ENCODE measurements at places on chromosomes 12 and 14.
A peak's percentile ranks its signal among the peaks of the same experiment; 100 is the strongest.

GRCh38 chr12:90237841-90238240, 529.2 kb upstream of the ATP2B1 start:
- no peak for DNase-seq

GRCh38 chr14:72812292-72812851, 81.5 kb downstream of the DPF3 start:
- DNase-seq = peak; percentile 27

DNA sequence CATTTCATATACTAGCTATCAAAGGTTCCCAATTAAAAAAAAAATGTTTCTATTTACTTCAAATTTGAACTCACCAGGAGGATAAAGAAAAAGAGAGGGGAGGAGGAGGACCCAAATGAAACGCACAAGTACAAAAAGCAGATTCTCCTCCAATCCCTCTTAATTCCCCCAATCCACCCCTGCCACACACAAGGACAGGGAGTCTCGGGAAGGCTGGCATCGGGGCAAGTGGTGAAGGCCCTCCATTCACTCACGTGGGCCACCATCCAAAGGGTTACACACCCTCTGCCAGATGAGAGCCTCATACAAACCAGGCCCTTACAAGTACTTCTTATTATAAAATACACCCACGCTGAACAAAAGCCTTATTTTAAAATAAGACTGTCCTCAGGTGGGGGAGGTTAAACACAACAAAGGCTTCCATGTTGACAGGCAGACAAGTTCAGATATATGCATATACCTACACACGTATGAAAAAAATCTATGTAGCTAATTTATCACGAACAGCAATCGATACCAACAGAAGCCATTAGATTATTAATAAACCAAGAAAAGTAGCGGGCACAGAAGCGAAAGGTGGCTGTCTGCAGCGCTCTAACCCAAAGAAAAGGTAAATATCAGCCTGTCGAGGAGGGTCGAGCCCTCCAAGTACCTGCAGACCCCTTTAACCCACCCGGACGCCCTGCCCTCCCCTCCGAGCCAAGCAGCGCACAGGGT, 1.5 kb downstream of the ATP2B1 start:
- no peak for DNase-seq

DNA sequence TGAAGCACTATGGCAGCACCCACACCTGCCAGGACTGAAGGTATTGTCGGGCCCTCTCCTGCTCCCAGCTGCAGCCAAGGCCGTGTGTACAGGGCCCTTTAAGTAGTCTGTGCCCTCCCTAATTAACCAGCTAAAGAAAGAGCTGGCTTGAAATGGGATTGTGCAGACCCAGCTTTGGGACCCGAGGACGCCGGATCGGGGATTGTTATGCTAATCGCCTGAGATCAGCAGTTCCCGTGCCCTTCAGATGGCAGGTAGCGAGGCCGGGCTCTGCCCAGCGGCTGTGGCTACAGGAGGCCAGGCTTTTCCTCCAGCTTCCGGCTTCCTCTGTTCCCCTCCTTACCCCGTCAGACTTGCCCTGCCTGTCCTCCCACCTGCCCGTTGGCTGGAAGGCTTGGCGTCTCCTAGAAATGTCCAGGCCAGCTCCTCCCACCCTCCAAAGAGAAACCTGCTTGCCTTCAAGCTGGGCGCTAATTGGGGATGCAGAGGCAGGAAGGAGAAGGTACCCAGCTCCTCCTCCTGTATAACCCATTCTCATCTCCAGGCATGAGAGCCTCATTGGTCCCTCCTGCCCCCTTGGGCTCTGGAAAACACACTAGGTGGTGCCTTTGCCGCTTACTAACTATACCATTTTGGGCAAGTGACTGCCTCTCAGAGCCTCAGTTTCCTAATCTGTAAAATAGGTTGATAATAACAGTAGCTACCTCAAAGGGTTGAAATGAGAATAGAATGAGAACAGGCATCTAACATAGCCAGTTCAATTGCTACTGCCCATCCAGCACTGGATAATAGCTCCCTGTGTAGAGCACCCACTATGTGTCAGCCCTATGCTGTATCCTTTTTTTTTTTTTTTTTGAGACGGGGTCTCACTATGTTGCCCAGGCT, 25.8 kb upstream of the MSI1 start:
- DNase-seq = peak; percentile 93

DNA sequence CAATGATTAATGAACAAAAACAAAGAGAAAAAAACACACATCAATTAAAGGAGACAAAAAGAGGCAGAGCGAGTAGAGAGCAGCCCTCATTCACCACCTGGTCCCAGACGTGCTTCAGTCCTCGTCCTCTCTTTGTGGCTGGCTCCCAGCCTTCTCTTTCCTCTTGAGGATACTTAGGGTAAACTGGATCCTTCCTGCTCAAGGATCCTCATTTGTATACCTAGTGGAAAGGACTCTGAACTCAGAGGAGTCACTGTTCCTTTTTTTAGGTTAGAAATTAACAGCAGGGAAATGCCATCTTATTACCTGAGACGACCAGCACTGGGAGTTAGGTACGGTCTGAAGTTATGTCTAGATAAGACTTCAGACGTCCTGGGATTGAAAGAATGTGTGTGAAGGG, 9.7 kb downstream of the MLEC start:
- DNase-seq = no peak

- no peak for DNase-seq
These were observed 4.6 kb upstream of the A2ML1 start for GRCh38 chr12:8817856-8818255.

GRCh38 chr14:63459738-63460137, 83.4 kb downstream of the PPP2R5E start:
- no peak for DNase-seq

GRCh38 chr12:78096909-78097597, 266.4 kb downstream of the NAV3 start:
- DNase-seq = no peak

- DNase-seq = no peak
These were observed 6.1 kb upstream of the NECAP1 start for GRCh38 chr12:8075935-8076334.

DNA sequence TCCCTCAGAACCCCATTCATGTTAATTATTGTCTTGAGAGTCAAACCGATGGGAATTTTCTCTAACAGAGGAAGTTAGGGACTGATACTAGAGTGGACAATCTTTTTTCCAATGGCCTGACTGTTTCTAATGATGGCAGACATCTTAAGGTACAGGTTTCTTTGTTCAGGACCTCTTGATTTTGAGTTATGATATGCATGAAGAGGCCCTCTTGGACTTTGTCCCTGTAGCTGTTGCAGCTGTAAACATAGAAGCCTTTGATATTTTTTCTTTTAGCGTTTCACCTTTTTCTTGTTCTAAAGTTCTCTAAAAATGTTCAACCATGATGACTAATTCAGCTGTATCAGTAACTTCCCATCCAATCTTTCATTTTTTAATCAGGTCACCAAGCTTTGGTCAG, 53.0 kb downstream of the LGR5 start:
- DNase-seq = no peak

DNA sequence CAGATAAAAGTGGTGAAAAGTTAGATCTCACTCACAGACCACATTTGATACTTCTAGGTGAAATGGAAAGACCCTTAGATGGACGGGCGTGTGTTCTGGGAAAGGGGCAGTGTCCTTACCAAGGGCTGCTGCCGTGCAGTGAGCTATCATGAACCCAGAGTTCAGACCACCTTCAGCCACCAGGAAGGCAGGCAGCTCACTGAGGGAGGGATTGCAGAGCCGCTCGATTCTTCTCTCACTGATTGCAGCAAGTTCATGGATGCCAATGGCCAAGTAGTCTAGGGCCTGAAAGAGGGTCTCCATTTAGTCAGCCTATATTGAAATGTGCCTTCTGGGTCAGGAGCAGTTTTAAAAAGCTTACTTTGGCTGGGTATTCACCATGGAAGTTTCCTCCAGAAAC, 15.7 kb downstream of the HAL start:
- DNase-seq = no peak

DNA sequence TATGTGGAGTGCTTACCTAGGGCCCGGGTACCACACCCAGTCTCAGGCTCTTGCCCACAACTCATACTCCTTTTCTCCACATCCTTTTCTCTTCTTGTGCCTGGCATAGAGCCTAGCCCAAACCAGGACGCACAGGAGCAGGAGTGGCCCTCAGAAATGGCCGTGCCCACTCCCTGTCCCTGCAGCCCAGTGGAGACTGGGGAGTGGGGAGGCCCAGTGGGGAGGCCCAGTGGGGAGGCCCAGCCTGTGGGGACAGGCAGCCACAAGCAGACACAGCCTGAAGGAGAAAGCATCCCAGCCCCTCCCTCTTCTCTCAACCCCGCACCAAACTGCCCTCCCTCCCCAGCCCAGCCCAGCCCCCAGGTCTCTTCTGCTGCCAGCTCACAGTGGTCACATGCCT, 196.8 kb downstream of the KIF26A start:
- DNase-seq = no peak

- no peak for DNase-seq
These were observed 46.8 kb upstream of the OR5AU1 start for GRCh38 chr14:21202463-21203358.

DNA sequence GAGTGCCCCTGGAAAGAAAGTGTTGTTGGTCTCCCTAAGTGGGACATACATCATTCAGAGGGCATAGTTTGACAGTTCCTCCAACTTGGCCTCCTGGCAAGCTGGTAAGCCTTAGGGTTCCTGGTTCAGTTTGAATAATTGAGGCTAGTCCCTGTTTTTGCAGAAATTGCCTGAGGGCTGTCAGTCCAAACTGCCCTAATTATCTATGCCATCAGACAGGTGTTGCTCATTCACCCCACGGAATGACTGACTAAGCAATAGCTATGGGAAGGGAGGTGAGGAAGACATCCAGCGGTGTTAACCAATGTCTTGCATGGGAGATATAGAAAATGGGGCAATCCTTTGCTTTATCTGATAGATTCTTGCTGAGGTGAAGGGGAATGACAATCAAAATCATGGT, 37.6 kb downstream of the SPTSSA start:
- DNase-seq = no peak

DNA sequence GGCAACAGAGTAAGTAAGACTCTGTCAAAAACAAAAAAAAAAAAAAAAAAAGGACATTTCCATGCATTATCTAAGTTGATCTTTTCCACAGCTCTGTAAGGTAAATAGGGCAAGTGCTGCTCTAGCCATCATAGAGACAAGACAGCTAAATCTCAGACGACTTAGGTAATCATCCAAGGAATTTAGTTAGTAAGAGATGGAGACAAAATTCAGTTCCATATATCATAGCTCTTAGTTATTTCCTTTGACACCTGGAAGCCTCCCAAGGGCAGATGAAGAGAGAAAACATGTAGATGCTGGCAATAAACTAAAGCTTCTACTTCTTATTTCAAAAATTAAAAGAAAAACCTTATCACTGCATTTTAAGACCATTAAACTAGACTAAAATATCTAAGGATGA, 48.7 kb downstream of the ST8SIA1 start:
- no peak for DNase-seq

DNA sequence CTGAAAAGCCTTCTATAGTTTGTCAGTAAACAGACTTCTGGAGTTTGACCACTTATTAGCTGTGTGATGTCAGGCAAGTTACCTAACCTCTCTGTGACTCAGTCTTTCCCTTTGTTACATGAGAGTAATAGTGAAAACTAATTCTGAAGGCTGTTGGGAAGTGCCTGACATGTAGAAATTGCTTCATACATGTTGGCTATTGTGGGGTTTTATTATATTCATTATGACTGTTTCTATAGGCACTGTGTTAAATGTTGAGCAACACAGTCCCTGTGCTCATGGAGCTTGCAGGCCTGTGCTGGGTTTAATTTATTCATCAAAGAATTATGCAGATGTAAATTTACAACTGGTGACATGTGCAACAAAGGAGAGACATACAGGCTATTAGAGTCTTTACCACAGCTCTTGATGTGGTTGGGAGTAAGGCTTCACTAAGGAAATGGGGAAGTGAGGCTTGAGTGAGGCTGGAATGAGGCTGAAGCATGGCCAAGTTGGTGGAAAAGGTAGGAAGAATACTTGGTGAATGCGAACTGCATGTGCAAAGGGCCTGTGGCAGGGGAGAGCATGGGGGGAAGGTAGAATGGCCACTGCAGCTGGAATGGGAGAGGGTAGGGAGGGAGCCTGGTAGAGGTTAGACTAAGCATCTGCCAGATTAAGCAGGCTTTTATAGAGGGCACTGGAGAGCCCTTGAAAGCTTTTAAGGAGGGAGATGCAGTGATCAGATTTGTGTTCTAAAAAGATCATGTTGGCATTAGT, 236.4 kb upstream of the CRY1 start:
- DNase-seq = no peak

GRCh38 chr12:63841571-63841970, 2.9 kb upstream of the SRGAP1 start:
- DNase-seq = no peak

GRCh38 chr12:5503774-5504173, 71.9 kb downstream of the NTF3 start:
- no peak for DNase-seq

- DNase-seq = no peak
These were observed 327.6 kb downstream of the SOX5 start for GRCh38 chr12:23621900-23622299.

GRCh38 chr12:117019866-117020265, 79.3 kb downstream of the TESC start:
- DNase-seq = no peak

DNA sequence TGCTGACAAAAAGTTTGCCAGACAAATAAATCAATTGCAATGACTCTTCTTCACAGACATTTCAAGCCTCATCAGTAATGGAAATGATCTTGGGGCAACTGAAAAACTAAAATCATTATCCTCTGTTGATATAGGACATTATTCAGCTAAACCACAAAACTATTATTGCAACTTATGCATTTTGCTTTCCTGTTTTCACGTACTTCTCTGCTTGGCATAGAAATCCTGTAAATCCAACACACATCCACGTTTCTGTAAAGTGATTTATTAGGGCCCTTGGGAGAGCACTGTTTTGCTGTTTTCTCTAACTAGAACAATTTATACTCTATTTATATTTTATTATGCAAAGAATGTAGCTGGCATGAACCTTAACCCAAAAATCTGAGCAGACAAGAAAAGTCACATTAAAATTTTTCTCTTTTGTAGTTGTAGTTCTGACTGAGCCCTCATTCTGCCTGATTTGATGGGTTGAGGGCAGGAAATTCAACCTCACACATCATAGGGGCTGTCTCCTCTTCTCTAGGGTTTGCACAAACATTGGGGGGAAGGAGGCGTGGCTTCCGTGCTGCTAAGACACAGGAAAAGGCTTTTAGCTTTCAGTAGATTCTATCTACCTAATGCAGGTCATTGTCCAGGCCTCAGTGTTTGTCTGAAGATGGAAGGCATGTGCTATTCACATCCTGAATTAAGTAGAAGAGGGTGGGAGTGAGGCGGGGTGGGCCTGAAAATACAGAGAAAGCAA, 11.5 kb upstream of the NUP107 start:
- peak; percentile 67 for DNase-seq

GRCh38 chr12:38544330-38545066, 227.9 kb downstream of the ALG10B start:
- DNase-seq = peak; percentile 2

- no peak for DNase-seq
These were observed 76.1 kb downstream of the CNTN1 start for GRCh38 chr12:40768125-40768864.

- peak; percentile 69 for DNase-seq
These were observed at the start of gene MYO1H for GRCh38 chr12:109347589-109347988. MYO1H (plus strand) TSS chr12:109347900; CDS start chr12:109347961, 61 bp downstream.

- DNase-seq = no peak
These were observed 301.7 kb downstream of the GALC start for GRCh38 chr14:87691042-87691881.
